ENCODE measurements at places on chromosomes 2 and 18.

- no peak for DNase-seq
Measured at GRCh38 chr2:134137182-134137611, 116.7 kb upstream of the MGAT5 start.

DNA sequence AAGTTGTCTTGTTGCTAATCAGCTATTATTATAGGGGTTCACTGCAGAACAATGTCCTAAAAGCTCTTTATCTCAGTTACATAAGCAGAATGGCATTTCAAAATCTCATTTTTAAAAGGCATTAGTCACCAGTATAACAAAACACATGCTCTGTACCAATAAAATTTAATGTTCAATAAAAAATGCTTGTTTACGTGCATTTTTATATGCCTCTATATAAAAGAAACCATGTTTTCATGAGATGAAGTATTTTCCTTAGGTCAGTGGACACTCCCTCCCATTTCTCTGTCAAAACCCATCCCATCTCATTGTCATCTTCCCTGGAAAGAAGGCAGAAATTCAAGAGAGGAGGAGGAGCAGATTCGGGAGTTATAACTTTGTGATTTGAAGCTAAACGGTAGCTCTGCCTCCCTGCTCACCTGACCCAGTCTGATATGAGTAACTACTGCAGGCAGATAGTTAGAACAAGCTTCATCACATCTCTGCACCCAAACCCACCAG lies 231.9 kb upstream of the SIX2 start:
- no peak for DNase-seq

- DNase-seq: no peak
Measured at GRCh38 chr2:140178234-140178633, 1398.0 kb upstream of the NXPH2 start.

DNA sequence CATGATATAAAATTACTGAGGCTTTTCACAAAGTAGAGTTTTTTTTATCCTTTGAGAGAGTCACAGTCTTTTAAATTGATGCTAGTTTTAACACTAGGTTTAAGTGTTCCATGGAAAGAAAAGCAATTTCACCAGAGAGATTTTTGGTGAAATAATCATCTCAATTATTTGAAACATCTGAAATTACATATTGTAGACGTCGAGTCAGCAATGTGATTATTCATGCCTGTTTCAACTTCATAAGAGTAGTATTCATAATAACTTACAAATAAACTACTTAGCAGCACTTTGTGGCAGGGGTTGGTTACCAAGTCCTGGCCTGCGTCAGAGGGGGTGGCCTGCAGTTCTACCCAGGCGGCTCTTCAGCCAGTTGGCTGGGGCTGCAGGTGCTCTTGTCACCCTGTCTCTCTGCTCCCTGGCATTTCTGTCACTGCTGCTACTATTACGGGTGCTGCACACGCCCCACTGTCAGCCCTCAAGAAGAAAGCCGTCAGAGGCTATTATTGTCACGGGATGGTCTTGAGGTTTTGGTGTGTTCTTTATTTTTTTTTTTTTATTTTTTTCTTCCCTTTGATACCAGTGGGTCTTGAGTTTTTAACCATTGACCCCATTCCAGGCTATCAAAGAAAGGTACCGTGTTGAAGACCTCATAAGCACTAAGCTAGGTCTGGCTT lies 50.4 kb downstream of the MALT1 start:
- DNase-seq: no peak

- DNase-seq: no peak
Measured at GRCh38 chr18:39759926-39760325, 2194.3 kb upstream of the CELF4 start.

GRCh38 chr2:161085149-161085548 lies 75.1 kb upstream of the TANK start:
- no peak for DNase-seq

- DNase-seq: no peak
Measured at GRCh38 chr18:54830866-54831265, 2.6 kb downstream of the RAB27B start.

DNA sequence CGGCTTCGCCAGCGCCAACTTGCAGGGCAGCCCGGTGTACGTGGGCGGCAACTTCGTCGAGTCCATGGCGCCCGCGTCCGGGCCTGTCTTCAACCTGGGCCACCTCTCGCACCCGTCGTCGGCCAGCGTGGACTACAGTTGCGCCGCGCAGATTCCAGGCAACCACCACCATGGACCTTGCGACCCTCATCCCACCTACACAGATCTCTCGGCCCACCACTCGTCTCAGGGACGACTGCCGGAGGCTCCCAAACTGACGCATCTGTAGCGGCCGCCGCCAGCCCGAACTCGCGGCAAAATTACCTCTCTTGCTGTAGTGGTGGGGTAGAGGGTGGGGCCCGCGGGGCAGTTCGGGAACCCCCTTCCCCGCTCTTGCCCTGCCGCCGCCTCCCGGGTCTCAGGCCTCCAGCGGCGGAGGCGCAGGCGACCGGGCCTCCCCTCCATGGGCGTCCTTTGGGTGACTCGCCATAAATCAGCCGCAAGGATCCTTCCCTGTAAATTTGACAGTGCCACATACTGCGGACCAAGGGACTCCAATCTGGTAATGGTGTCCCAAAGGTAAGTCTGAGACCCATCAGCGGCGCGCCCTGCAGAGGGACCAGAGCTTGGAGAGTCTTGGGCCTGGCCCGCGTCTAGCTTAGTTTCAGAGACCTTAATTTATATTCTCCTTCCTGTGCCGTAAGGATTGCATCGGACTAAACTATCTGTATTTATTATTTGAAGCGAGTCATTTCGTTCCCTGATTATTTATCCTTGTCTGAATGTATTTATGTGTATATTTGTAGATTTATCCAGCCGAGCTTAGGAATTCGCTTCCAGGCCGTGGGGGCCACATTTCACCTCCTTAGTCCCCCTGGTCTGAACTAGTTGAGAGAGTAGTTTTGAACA lies 15.1 kb downstream of the HOXD3 start:
- no peak for DNase-seq

- no peak for DNase-seq
Measured at GRCh38 chr18:78794071-78794430, 185.6 kb upstream of the SALL3 start.

All from GM12892 (cell line).